ENCODE measurements at places on chromosomes 1 and 21. TPM values are rescaled to one million over a fixed set of nuclear protein-coding genes. Genes with fewer than 3 reads are reported as not detected.
A peak's percentile ranks its signal among the peaks of the same experiment; 100 is the strongest.

Gene SHISAL2A
- total RNA-seq = not detected

Gene SMIM1
- total RNA-seq = 17.8 TPM

Gene DYNLT5
- total RNA-seq = 0.40 TPM

Gene TNFRSF9
- 0.11 TPM for total RNA-seq

Gene GLIS1
- not detected for total RNA-seq

Gene G0S2
- 108 TPM for total RNA-seq

Gene TIAM1
- total RNA-seq = 19.1 TPM

Gene C1orf116
- total RNA-seq = 219 TPM

Gene KCNK2
- not detected for total RNA-seq

Gene SKI
- 82.7 TPM for total RNA-seq

Gene ADORA1
- 3.8 TPM for total RNA-seq

Gene EPHA10
- 0.80 TPM for total RNA-seq

Gene FCRL1
- 3.2 TPM for total RNA-seq

GRCh38 chr1:163120372-163120771, 51.2 kb downstream of the RGS4 start:
- DNase-seq = no peak

GRCh38 chr21:14737922-14738321, 191.8 kb upstream of the SAMSN1 start:
- peak; percentile 54 for DNase-seq

DNA sequence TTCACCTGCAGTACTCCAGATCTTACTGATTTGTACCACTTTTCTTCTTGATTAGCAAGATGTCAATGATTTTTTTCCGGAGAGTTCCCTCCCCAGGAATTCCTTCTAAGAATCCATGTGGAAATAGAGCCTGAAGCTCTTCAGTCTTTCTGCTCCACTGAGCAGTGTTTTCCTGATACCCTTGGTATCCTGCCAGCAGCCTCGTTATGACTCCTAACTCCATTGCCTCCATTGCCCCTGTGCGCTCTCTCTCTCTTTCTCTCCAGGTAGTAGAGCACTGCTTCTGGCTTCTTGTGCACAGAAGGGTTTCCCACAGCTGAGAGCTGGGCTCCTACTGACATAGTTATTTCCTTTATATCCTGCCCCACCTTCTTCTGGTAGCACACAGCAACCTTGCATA, 12.2 kb downstream of the UBE2U start:
- no peak for DNase-seq

DNA sequence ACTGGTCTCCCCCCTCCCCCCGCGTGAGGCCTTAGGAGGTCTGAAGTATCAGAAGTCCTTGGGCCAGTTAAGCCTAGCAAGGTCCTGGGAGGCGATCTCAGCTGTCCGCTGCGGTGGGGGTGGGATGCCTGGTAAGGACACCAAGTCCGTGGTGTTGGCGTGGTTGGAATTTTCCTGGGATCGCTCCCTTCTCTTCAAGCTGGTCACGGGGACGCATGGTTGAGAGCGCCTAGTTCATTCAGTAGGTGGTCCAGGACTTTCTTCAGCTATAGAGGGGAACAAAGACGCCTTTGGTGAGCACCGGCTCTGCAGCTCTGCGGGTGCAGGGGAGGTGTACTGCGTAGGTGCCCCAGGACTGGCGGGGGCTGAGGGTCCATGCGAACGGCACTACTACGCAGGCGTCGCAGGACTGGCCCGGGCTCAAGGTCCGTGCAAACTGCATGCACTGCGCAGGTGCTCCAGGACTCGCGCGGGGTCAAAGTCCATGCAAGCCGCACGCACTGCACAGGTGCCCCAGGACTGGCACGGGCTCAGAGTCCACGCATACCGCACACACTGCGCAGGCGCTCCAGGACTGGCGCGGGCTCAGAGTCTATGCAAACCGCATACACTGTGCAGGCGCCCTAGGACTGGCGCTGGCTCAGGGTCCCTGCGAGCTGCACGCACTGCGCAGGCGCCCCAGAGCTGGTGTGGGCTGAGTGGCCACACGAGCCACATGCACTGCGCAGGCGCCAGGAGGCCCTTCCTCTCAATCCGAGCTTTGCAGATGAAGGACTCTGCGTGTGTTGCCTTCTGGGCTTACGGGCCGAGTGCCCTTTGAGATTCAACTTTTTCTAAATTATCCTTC, 36.6 kb upstream of the HMGN1 start:
- peak; percentile 94 for DNase-seq

DNA sequence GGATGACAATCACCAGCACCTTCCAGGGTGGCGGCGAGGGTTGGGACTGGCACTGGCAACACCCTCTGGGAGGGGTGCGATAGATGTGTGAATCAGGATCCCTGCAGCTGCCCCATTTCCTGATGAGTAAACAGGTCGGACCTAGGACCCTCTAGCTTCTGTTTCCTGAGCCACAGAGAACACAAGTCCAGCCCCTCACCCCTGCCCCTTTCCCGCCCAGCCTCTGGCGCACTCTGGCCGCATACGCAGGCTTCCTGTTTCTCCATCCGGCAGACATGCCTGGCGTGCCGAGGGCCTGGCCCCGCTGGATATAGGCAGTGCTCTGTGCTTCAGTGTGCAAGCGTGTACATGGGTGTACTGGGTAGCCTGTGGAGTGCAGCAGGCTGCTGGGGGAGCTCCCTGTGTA, 4.6 kb downstream of the PEAR1 start:
- DNase-seq = no peak

GRCh38 chr21:17572431-17572830, 40.3 kb downstream of the BTG3 start:
- DNase-seq = no peak

- DNase-seq = peak; percentile 35
These were observed 76.3 kb upstream of the ZRANB2 start for GRCh38 chr1:71157151-71157550.

DNA sequence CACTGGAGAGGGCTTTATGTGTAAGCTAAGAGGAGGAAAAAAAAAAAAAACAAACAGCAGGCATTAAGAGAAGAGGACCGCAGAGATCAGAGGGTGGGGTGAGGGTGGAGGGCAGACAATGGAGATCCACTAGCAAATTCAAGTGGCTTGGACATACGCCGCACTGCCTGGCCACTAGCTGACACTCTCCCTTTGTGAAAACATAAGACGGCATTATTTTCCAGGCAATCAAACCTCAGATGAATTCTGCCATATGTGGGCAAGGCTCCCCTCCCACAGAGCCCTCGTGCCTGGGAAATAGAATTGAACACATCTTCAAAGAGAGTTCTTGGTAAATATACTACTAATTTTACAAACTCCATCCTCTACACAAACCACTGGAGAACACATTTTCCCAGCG, 53.6 kb downstream of the ERG start:
- no peak for DNase-seq

GRCh38 chr1:56339786-56340465, 239.4 kb downstream of the PLPP3 start:
- DNase-seq = no peak

DNA sequence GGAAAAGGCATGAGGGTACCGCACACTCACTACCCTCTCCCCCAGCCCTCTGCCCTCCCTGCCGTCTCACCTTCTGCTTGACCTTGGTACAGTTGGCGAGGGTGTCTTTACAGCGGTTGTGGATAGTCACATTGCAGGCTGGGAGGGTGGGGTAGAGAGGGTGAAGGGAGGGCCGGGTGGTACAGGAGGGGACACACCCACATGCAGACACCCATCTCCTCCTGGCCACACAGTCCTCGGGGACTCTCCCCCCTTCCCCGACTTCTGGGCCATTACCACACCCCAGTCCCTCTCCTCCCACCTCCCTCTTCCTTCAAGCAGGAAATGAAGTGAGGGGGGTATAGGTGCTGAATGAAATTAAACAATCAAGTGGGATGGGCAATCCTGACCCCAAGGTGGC, 11.6 kb downstream of the ARHGEF2 start:
- DNase-seq = no peak

GRCh38 chr1:203182387-203182953, 4.0 kb downstream of the CHI3L1 start:
- no peak for DNase-seq

- no peak for DNase-seq
These were observed 44.3 kb downstream of the LAMC2 start for GRCh38 chr1:183230413-183230812.

GRCh38 chr1:34188418-34188817, 11.7 kb downstream of the C1orf94 start:
- no peak for DNase-seq

DNA sequence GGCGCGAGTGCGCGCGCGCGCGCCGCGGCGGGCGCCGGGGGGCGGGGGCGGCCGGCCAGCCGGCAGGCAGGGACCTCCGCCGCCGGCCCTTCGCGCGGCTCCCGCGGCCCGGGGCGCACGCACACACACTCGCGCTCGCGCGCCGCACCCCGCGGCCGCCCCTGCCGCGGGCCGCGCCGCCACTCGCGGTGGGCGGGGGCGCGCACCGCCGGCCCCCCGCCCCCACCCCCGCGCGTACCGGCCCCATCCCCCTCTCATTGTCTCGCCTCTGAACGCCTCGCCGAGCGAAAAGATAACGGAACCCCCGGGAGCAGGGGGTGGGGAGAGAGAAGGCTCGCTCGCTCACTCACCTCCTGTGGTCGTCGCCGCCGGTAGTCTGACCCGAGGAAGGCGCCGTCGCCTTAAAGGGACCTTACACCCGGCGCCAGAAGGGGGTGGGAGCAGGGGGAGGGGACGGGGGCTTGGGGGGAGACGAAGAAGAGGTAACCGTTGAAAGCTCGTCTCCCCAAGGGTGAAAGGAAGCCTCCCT, 428 bp downstream of the POGZ start:
- peak; percentile 87 for DNase-seq

- DNase-seq = no peak
These were observed 186.7 kb downstream of the PDE4B start for GRCh38 chr1:65979136-65980044.

DNA sequence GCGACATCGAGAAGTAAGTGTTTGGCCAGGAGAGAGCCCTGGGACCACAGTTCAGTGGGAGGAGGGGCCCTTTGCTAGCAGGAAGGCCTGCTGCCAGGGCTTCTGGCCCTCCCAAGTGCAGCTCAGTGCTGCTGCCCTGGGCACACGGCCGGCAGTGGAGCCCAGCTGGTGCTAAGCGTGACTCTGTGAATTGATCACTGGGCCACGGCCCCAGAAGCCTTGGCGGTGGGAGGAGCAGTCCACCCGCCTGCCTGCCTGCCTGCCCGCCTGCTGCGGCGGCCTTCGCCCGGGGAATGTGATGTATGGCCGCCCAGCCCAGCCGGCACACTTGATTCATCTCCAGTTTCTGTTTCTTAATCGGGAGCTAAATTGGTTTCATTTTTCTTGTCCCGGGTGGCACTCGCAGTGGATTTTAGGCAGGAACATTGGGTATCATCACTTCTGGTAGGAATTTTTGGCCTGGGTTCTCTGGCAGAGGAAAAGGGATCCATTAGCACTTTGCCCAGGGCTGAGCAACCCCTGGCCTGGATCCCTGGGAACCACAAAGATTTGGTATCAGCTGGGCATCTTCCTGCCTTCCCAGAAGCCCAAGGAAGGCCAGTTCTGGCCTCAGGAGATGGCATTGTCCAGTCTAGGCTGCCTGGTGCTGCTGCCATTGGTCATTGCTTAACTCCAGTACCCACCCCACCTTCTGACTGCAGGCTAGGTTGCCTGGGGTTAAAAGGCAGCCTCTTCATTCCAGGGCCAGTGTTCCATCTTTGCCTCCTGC, 28.6 kb downstream of the TMEM53 start:
- peak; percentile 78 for DNase-seq

Data from upper lobe of left lung (tissue), 6 donors.